Hypothalamus (tissue), 51 donors: ENCODE measurements at places on chromosomes 5 and 9.

- no peak for DNase-seq
Measured at GRCh38 chr5:9324348-9325077, 221.4 kb downstream of the SEMA5A start.

DNA sequence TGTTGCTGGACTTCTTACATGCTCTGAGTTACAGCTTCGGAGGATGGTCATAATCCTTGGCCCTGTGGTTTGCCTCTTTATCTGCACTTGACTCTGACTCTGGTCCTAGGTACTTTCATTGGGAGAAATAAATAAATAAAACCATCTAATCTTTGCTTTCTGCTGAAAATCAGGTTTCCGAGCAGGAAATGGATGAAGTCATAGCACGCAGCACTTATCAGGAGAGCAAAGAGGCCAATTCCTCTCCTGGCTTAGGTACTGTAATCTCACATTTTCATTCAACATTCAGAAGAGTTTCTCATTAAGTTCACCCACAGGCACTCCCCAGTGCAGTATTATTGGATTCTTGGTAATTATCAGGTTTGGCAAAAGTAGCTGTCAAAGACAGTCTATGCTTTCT, 104.7 kb downstream of the GOLPH3 start:
- DNase-seq = no peak

- no peak for DNase-seq
Measured at GRCh38 chr5:149654231-149654630, 72.9 kb downstream of the ARHGEF37 start.

DNA sequence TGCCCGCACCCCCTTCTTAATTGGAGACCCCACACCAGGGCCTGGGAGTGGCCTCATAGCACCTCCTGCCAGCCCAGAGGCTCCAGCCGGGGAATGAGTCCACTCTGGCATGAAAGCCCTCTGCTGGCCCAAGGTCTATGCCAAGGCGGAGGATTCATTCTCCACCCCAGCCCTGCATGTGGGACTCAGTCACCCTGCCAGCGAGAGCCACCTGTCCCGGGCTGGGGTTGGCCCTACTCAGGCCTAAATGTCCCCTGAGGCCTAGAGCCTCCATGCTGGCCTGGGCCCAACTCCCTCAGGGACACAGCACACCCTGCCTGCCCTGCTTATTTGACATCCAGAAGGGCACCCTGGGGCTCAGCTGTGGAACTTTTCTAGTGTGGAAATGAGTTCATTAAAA, 1.0 kb upstream of the RAPGEF1 start:
- no peak for DNase-seq

GRCh38 chr9:97632248-97632984, 752 bp downstream of the TSTD2 start:
- peak; percentile 41 for DNase-seq

- DNase-seq = no peak
Measured at GRCh38 chr9:13369431-13369830, 89.9 kb upstream of the MPDZ start.

- no peak for DNase-seq
Measured at GRCh38 chr9:137026828-137027227, 1.2 kb downstream of the ABCA2 start.

DNA sequence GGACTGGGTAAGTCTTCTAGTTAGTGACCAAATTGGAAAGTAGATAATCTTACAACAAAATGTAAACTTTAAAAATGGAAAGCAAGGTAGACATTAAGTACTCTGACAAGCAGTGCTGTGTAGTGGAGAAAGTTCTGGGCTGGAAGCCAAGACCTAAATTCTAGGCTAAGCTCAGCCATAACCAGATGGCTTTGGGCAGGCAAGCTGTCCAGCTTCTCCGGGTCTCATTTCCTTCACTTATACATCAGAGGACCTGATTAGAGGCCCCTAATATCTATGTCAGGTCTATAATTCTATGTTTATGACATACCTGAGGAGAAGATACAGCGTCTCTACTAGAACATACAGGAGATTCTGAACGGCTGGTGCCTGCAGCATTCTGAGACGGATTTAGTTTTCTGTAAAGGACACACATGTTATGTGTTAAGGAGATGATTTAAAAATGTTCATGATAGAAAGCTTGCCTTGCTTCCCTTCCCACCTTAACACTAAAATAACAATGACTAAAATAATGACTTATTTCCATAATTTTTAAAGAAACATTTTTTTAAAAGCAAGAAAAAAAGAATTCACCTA, 61.2 kb downstream of the ELL2 start:
- DNase-seq = no peak

- no peak for DNase-seq
Measured at GRCh38 chr5:75031366-75031765, 21.0 kb downstream of the GCNT4 start.

- no peak for DNase-seq
Measured at GRCh38 chr9:73260506-73260905, 108.8 kb downstream of the ANXA1 start.

DNA sequence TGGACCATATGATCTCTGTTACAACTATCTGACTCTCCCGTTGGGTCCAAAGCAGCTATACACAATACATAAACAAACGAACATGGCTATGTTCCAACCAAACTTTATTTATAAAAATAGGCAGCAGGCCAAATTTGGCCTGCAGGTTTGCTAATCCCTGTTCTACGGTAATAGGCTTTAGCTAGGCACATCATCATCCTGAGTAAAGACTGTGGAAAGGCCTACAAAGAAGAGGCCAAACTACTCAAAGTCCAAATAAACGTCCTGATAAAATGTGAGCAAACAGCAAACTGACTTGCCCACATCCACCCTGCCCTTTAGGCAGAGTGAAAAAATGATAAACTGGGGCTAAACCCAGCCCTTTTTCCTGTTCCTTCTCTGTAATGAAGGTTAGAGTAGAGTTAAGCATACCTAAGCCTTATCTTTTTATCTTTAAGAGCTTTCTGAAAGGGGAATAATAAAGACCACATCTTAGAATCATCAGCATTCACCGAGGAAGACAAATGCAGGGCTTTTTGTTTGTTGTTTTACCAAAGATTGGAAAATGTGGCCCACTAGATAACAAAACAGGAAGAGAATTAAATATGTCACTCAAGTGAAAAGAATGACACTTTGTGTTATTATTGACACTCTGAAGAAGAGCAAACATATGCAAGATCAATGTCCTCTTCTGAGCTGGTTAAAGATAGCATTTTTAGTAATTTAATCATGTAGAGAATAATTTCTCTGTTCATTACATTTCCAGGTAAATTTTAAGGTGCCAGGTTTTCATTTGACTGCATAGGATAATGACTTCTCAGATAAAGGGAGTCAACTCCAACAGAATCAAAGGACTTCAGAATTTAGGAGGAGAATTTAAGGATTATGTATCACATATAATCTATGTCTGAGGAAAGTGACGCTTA, 160.0 kb upstream of the GNA14 start:
- no peak for DNase-seq
